ENCODE measurements at places on chromosomes 3 and 15.
A peak's percentile ranks its signal among the peaks of the same experiment; 100 is the strongest.

DNA sequence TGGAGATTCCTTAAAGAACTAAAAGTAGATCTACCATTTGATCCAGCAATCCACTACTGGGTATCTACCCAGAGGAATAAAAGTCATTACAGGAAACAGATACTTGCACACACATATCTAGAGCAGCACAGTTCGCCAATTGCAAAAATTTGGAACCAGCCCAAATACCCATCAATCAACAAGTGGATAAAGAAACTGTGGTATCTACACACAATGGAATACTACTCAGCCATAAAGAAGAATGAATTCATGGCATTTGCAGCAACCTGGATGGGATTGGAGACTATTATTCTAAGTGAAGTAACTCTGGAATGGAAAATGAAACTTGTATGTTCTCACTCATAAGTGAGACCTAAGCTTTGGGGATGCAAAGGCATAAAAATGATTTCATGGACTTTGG is 23.8 kb downstream of the SLC7A14 start:
- DNase-seq: no peak

DNA sequence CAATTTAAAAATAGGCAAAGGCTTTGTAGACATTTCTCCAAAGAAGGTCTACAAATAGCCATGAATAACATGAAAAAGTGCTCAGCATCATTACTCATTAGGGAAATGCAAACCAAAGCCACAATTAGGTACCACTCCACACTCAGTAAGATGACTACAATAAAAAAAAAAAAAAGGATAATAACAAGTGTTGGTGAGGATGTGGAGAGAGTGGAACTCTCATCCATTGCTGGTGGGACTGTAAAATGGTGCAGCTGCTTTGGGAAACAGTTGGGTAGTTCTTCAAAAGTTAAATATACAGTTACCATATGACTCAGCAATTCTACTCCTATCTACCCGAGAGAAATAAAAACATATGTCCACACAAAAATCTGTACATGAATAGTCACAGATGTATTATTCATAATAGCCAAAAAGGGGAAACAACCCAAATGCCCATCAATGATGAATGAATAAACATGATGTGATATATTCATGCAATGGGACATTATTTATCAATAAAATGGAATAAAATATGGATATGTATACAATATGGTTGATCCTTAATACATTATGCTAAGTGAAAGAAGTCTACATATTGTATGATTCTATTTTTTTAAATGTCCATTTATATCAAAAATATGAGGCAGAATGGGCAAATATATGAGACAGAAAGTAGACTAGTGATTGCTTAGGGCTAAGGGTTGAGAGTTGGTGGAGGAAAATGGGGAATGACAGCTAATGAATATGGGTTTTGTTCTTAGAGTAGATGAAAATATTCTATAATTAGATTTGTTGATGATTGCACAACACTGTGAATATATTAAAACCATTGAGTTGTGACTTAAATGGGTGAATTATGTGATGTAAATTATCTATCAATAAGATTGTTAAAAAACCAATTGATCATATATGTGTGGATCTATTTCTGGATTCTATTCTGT is 66.1 kb upstream of the SMAD3 start:
- DNase-seq: no peak

GRCh38 chr3:195204360-195205163 is 66.4 kb downstream of the XXYLT1 start:
- peak; percentile 14 for DNase-seq

DNA sequence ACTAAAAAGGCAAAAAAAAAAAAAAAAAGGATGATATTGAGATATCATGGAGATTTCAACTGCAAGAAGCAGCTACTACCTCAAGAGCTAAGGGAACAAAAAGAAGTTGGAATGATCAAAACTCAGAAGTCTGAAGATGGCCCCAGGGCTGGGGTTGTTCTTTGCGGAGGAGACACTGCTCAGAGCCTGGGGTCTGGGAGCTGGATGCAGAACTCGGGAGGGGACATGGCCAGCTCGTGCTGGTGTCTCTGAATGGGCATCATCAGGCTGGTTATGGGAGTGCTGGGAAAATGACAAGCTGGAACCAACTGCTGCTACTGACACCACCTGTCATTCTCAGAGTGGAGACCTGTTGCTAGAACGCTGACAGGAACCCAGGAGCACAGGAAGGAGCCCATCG is 14.2 kb upstream of the ADIPOQ start:
- DNase-seq: no peak

- no peak for DNase-seq
Measured at GRCh38 chr3:59565125-59565524, 515.3 kb upstream of the CFAP20DC start.

DNA sequence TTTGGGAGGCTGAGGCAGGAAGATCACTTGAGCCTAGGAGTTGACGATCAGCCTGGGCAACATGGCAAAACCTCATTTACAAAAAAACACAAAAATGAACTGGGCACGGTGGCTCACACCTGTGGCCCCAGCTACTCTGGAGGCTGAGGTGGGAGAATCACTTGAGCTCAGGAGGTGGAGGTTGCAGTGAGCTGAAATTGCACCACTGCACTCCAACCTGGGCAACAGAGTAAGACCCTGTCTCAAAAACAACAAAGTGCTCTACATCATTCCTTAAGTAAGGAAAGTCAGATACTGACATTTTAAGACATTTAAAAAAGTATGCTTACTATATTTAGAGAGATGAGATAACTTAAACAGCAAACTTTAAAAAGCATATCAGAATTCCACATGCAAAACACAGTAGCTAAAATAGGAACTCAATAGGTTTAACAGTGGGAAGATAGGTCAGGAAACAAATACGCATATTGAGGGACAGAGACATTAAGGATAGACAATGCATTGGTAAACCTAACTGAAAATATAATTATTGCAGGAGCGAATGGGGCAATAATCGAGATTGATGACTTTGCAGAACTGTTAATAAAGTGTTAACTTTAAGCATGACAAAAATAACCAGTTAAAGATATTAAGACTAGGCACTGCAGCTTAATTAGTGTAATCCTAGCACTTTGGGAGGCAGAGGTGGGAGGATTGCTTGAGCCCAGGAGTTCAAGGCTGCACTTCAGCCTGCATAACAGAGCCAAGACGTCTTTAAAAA is 32.1 kb downstream of the MORF4L1 start:
- DNase-seq: no peak

- no peak for DNase-seq
Measured at GRCh38 chr15:100708916-100709315, 106.5 kb downstream of the ASB7 start.

- DNase-seq: no peak
Measured at GRCh38 chr3:140466535-140466934, 211.3 kb upstream of the TRIM42 start.

DNA sequence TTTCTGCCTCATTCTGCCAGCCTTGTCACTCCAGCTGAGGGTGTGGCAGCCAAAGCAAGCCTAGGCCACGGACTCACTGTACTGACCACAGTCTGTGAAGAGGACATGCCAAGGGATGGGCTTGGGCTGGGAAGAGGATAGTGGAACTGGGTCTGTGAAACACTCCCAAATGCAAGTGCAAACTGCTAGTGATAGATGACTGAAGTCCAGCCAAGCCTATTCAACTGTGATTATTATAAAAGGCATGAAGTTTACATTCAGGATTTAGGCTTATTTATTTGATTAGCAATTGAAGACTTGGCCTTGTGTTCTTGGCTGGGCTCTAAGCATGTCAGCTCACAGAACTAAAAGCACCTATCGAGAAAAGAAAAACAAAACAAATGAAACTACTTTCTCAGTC is 84.9 kb upstream of the UBE2E1 start:
- DNase-seq: no peak

- no peak for DNase-seq
Measured at GRCh38 chr3:15316998-15317435, 15.4 kb downstream of the SH3BP5 start.

DNA sequence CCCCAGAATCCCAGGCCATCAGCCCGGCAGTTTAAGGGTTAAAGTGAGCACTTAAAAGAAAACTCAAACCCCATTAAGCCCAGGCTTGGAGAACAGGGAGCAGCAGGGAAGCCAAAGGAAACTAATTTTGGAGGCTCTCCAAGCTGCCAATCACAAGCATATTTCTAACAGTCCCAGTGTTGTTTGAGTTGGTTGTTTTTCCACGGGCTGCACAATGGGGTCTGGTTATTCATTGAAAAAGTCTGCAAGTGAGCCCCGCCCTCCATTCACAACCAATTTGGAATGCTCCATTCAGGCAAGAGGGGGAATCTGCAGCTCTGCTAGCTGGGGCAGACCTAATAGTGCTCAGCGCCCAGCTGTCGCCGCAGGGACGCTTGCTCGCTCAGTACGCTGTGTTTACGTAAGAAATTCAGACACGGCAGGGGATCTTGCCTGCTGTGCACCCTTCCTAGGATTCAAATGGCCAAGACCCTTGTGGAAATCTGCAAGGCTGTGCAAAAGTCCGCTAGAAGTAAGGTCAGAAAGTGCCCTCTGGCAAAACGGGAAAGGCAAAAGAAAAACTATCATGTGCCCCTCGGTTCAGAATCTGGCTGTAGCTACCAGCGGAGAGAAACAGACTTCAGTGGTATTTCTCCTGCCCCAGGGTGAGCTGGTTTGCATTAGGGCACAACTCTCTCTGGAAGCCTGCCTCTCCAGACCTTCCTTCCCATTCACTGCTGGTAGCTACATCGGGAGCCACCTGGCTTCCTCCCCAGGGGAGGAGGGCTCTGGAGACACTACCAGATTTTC is 11.0 kb downstream of the ETV5 start:
- DNase-seq: no peak

DNA sequence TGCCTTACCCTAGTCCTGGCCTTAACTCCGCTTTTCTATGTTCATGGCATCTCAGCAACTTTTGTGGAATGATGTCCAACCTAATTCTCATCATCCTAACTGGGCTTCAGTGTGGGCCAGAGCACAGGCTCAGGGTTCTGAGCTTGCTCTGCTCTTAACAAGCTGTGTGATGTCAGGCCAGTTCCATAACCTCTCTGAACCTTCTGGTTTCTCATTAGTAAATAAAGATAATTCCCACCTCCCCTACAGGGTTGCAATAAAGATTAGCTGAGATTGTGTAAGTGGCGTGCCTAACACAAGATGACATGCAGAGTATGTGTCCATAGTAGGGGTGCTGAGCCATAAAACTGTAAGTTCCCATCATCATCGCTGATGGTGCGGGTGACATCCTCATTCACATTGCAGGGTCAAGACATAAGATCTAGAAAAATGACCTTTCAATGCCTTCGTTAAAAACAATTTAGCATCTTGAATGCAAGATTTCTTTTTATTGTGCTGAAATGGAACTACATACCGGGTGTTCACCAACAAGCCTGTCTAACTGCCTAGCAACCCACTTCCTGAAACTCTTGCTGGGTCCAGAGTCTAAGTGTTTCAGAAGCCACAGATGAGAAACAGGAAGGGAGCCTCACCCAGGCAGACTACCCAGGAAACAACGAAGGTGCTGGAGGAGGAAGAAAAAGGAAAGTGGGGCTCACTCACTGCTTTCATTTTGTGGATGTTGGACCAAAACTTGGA is 36.2 kb downstream of the CDCP1 start:
- peak; percentile 44 for DNase-seq

- DNase-seq: no peak
Measured at GRCh38 chr3:130243808-130244207, 101.7 kb upstream of the COL6A5 start.

DNA sequence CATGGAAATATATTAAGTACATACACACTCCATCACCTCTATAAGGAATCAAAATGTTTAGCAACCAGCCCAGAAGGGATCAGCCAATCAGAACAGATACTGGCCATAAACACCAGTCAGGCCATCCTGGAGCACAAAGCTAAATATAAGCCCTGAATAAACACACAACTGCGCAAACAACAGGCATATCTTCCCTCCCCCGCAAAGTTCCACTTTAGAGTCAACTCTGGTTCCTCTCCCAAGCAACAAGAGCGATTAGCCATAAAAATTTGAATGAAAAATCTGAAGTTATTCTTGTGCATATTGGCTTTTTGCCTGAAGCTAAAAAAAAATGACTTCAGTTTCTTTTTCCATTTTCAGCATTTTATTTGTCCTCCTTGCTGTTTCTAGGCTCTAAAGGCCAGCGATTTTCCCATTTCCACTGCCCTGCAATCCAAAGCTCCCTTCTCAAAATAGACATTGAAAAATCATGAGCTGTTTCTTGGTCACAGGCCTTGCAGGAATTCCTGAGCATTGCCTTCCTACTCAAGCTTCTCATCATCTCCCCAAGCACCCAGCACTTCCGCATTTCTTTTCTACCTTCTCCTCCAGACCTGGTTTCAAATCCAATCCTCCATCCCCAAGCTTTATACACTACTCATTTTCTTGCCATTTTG is 247.9 kb downstream of the ZMAT3 start:
- no peak for DNase-seq

DNA sequence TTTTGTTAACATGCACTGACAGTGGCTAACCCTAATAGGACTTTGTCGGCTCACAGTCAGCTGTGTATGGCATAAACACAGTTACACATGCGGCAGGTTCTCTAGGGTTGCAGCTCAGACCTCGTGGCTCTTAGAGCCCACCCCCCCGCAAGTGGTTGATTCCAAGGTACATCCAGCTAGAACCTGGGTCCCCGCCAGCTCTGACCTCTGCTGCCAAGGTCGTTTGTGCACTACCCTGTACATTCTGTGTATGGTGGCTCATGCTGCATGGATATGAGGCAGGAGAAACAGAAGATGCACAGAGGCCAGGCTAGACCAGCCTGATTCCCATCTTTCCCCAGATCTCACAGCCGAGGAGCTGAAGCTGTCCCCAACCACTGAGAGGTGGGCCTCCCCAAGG is 25.9 kb downstream of the PRR20G start:
- DNase-seq: no peak

- no peak for DNase-seq
Measured at GRCh38 chr3:109644746-109645145, 307.4 kb upstream of the DPPA4 start.

DNA sequence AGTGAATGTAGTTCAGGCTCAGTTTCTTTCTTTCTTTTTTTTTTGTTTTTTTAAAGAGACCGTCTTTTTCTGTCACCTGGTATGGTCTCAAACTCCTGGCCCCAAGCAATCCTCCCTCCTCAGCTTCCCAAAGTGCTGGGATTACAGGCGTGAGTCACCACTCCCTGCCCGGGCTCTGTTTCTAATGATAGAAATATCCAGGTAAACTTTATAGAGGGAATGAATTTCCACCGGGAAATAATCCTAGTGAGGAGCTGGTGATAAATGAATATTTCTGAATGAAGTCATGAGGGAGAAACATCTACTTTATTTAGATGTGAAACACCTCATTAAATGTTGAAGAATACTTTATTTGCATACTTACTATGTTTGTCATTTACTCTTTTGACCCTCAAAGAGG is 7.2 kb downstream of the RNF13 start:
- DNase-seq: no peak

DNA sequence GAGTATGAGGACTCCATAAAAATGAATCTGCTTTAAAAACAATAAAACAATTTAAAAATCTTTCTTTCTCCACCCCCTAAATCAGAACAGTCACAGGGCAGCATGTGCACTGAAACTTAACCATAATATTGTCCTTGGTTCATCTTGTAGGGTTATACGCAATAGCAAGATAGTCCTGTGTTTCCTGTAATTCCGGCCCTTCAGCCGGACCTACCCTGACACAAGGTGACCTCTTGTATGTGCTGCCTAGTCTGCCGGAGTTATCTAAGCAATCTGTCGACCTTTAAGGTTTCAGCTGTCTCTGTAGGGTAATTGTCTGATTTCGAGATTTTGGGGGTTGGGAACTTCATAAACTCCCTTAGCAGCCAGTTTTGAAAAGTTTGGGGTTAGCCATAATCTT is 99.9 kb downstream of the DHX36 start:
- no peak for DNase-seq
